SJSA1 (cell line): ENCODE measurements at places on chromosomes 1 and 21. TPM values are rescaled to one million over a fixed set of nuclear protein-coding genes. Genes with fewer than 3 reads are reported as not detected.

DNA sequence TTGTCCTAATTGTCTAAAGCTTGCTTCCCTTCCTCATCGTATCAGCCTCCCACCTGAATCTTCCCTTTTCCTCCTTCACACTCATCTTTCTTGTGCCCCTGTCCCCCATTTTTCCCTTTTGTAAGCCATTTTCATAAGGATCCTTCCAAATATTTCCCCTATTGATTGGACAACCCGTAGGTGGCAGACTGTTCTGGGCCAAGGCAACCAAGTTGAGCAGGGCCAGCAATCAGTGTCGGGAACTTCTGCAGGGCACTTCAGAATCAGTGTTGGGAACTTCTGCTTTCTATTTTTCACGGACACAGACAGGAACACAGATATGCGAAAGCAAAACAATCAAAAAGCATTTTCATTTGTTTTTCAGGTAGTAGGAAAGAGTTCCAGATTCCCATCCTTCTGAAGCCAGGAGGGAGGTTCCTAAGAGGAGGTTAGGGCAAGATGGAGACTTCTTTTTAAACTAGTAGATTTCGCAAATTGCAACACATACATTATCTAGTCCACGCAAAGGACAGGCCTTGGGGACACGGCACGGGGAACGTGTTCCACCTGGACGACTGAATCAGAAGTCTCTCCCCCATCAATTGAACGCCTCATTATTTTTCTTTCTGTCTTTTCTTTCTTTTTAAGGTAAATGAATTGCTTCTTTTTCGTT lies 691 bp upstream of the MPZL1 start:
- DNase-seq, result peak; percentile 74

Gene UQCRHL
- 2.1 and 4.6 TPM in 2 replicates for total RNA-seq

DNA sequence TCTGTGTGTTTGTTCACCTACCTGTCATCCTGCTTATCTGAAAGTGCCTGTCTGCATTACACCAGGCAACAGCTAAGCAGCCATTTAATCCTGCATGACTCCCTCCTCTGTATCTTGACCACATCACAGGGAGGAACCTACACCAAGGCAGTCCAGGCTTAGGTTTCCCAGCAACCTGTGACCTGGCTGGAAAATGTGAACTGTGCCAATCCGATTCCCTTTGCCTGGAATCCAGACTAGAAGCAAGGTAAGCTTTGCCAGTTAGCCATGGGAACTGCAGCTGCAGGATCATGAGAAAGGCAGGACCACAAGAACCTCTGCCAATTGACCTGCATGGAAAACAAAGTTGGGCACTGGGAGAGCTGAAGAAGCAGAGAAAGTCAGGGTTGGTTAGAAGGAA lies 6.3 kb upstream of the ATP1B1 start:
- no peak for DNase-seq

- no peak for DNase-seq
Observed at GRCh38 chr1:181152892-181153633, 64.6 kb downstream of the IER5 start.

DNA sequence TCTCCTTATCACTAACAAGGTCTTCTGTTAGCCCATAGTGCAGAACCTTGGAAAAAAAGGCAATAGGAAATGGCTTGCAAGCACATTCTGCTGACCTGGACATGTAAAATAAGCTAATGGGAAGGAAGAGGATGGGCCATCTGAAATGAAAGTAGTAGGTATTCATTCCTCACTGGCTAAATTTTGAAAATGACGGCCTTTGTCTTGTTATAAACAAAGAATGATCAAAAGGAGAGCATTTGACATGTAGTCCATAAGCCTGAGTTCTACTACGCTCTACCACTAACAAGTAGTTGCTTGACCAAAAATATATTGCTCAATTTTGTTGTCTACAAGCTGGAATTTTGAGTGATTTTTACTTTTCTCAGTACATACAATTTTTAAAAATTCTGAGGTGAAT lies 75.6 kb downstream of the TBX15 start:
- no peak for DNase-seq

DNA sequence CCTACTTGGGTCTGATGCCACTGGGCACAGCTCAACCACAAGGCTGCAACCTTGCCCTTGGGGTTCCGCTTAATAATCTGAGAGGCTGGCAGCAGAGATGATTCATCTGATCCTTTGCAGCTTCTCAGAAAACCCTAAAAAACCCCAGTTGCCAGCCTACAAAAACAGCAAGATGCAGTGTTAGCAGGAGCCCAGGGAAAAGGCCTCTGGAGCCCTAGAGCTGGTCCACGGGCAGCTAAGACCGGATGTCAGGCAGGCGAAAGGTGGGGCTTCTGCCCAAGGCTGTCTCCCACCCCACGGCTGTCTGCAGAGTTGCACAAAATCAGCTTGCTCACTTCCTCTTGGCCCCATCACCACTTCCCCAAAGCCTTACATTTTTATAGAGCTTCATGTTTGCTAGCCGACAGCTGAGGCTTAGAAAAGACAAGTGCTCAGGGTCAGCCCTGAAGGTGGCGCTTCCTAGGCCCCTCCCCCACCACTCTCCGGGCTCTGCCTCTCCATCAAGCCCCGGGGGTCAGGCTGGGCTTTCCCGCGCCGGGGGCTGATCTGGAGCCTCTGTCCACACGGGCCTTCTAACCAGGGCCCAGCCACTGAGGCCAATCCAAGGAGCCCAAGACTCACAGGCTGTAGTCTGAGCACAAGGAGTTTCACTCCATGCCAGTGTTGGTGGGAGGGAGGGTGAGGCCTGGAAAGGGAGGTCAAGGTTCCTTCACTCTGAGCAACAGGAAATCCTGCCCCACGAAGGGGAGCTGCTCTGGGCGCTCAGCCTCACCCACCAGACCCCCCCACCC lies 4.2 kb upstream of the ADORA3 start:
- DNase-seq, result peak; percentile 87

- DNase-seq, result no peak
Observed at GRCh38 chr1:4652631-4653327, 1.6 kb upstream of the AJAP1 start.

- no peak for DNase-seq
Observed at GRCh38 chr1:13722808-13723360, 22.9 kb downstream of the PRDM2 start.

- no peak for DNase-seq
Observed at GRCh38 chr1:87204921-87205320, 123.8 kb upstream of the LMO4 start.

DNA sequence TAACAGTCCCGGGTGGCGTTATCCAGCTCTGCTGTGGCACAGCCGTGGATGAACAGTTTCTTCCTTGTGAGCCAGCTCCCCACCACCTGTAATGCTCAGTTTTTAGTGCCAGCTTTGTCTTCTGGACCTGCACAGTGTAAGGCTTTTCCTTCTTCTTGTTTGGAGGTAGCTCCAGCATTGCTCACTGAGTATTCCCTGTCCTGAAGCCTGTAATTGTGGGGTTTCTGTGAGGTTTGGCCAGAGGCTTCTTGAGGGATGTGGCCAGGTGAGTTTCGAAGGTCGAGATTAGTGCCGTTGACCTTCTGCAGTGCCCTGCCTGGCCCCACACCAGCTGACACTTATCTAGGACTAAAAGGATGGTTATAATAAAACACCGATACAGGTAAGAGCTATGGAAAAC lies 75.0 kb downstream of the PBX1 start:
- no peak for DNase-seq
